ENCODE measurements at places on chromosomes 7 and 10.

GRCh38 chr7:6316226-6316625 lies 43.8 kb upstream of the CYTH3 start:
- no peak for DNase-seq

GRCh38 chr10:86344714-86345161 lies 21.9 kb downstream of the GRID1 start:
- DNase-seq = no peak

DNA sequence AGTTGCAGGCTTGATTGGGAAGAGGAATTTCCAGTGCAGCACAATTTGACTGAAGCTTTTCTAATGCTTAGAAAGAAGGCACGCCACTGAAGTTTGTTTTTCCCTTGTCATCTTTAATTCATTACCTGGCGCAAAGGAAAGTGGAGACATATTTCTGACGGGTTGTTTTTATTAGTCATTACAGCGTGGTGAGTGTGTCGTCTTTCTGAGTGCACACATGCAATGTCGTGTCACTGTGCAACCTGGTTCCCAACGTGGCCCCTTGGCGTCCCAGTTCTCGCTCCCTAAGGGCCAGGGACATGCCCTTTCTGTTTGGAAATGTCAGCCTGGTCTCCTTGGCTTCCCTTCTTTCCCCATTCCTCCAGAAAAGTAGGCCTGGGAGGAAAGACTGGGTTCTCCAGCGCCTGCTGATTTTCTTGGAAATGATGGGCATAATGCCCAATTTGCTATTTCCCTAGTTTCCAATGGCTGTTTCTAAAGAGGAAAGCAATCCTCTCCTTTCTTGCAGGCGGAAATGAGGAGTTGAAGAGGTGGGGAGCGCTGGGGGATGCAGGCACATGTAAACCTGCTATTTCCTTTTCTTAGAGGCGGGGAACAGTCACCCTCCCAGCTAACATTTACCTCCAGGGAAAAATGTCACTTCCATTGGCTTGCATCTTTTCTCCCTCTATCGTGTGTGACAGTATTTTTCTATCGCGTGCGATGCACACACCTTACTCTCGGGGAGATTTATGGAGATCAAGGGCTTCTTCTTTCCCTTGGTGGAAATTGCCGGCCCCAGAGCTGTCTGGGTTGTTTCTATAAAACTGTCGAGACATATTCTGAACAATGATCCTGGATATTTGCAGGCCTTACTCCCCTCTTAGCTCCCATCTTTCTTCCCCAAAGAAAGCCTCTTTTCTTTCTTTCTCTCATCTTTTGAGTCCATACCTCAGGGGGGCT lies 249.8 kb downstream of the ARHGAP12 start:
- no peak for DNase-seq

DNA sequence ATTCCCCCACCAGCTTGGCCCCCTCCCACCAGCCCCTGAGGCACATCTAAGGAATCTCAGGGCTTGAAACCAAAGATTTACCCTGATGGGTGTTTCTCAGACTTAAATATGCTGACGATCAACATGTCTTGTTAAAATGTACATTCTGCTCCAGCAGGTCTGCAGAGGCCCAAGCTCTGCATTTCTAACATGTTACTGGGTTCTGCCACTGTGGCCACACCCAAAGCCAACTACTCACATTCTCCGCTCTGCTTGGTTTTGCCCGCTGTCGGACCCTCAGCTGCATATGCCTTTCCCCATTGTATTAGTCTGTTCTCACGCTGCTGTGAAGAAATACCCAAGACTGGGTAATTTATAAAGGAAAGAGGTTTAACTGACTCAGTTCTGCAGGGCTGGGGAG lies 8.9 kb downstream of the PIP4K2A start:
- DNase-seq = no peak

Data from stimulated activated CD8-positive, alpha-beta memory T cell treated with anti-CD3 and anti-CD28 coated beads, Interleukin-12 subunit alpha, Interleukin-12 subunit beta, amount 100 ng/mL, for 1 hour (primary cell).